ENCODE measurements at places on chromosomes 1 and 21.
A peak's percentile ranks its signal among the peaks of the same experiment; 100 is the strongest.

DNA sequence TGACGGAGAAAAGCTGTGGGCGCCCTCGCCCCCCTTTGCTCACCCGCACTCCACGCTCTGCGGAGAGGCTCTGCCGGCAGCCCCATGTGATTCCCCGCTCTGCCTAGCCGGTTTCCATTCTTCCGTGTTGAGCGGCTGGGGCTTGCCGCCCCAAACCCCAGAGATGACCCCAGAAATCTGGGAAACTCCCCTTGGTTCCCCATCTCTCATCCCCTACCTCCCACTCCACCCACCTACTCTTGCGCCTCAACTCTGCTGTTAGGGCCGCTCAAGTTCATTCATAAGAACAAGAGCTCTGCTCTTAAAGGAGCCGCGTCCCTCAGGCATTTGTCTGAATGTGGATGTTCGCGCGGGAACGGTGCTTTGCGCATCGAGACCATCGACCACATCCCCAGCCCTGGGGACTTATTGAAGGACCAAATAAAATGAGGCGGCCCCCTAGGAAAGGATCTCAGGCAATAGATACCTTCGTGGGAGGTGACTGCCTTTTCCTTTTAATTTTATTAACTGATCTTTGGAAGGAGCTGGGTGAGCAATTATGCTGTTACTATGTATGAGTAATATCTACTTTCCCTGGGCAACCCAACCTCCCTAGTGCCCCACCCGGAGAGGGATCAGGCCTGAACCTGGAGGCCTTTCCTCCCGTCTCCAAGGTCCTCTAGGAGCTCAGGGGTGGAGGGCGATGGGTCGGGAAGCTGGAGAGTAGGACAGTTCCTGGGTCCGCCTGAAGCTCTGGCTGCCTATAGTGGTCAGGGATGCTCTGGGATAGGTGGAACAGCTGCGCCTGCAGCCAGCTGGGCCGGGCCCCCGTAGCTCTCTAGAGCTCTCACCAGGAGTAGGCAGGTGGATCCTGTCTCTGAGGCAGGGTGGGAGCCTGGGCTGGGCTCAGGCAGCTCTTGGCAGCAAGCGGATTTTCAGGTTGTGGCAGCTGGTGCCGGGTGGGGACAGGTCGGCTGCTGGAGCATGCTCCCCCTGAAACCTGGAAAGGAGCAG is 898 bp downstream of the MFSD2A start:
- DNase-seq: peak; percentile 75

GRCh38 chr1:74463333-74463988 is 49.0 kb downstream of the LRRC53 start:
- peak; percentile 36 for DNase-seq

GRCh38 chr1:160710517-160711252 is 937 bp downstream of the CD48 start:
- no peak for DNase-seq

- DNase-seq: no peak
Observed at GRCh38 chr1:30982937-30983336, 74.4 kb upstream of the SDC3 start.

GRCh38 chr21:33022489-33022827 is 3.3 kb upstream of the OLIG2 start:
- no peak for DNase-seq

- DNase-seq: no peak
Observed at GRCh38 chr1:118118469-118118868, 66.6 kb downstream of the SPAG17 start.

DNA sequence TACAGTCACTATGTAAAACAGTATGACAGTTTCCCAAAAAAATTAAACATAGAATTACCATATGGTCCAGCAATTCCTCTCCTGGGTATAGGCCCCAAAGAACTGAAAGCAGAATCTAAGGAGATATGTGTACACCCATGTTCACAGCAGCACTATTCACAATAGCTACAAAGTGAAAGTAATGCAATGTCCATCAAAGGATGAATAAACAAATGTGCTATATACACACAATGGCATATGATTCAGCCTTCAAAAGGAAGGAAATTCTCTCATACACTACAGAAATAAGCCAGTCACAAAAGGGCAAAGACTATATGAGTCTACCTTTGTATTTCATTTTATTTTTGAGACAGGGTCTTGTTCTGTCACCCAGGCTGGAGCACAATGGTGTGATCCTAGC is 120.4 kb downstream of the TOMM20 start:
- DNase-seq: no peak

DNA sequence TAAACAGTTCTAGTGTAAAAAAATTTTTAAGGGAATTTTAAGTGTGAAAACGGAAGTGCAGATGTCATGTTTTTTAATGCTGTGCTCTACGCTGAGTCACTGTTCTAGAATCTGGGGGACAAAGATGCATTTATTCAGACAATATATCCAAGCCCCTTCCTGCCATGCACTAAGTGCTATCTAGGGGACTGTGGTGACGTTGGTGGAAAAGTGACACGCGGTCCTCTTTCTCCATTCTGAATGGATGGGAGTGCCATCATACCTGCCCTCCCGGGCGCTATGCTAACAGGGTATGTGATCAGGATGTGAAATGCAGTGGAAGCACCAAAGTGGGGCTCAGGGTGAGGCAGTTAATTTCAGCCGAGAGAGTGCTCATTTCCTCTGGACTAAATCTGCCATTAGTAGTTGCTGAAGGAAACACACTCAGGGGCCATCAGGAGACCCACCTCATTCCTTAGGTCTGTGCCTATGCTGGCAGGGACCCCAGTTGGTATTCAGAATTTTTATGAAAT is 6.6 kb downstream of the C1orf226 start:
- no peak for DNase-seq

- DNase-seq: no peak
Observed at GRCh38 chr21:41892726-41893125, 13.6 kb upstream of the PRDM15 start.
